ENCODE measurements at places on chromosomes 12 and 14.

- no peak for DNase-seq
These were observed 236.6 kb downstream of the SEC23A start for GRCh38 chr14:38866461-38866860.

DNA sequence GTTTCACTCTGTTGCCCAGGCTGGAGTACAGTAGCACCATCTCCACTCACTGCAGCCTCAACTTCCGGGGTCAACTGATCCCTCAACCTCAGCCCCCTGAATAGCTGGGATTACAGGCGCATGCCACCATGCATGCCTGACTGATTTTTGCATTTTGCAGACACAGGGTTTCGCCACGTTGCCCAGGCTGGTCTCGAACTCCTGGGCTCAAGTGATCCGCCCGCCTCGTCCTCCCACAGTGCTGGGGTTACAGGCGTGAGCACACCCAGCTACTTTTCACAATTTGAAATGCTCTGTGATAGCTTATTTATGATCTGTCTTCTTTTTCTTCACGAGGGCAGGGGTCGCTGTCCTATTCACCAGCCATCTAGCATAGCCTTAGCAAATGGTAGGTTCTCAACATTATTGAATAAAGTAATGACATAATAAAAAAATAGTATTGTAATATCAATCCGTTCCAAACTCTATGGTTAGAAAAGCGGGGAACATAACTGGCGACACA, 477 bp upstream of the DDX47 start:
- DNase-seq = no peak

DNA sequence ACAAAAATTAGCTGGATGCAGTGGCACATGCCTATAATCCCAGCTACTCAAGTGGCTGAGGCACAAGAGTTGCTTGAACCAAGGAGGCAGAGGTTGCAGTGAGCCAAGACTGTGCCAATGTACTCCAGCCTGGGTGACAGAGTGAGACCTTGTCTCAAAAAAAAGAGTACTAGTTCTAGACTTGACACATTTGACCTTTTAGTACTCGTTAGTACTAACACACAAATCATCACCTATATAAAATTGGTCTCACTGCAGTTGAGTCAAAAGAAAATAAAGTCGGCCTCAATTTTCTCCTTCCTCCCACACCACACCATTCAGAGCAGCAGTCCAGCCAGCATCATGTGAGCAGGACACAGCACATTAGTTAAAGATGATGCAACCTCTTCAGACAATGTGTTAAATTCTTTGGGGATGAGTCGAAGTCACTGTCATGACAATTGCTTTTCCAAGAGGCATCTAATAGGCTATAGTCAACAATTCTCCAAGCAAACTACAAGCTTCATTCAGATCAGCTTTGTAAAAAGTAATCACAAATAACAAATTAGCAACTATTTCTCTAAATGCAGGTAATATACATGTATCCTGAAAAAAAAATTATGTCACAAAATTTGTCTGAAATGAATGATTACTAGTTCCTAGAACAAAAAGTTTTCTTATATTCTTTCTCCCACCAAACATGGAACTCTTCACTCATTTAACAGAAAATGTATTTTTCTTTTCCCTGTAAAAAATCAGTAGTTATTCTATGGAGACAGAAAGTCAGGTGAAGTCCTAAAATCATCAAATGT, 55.6 kb downstream of the CLIP1 start:
- DNase-seq = no peak

GRCh38 chr12:24494401-24494800, 454.5 kb downstream of the BCAT1 start:
- DNase-seq = no peak

DNA sequence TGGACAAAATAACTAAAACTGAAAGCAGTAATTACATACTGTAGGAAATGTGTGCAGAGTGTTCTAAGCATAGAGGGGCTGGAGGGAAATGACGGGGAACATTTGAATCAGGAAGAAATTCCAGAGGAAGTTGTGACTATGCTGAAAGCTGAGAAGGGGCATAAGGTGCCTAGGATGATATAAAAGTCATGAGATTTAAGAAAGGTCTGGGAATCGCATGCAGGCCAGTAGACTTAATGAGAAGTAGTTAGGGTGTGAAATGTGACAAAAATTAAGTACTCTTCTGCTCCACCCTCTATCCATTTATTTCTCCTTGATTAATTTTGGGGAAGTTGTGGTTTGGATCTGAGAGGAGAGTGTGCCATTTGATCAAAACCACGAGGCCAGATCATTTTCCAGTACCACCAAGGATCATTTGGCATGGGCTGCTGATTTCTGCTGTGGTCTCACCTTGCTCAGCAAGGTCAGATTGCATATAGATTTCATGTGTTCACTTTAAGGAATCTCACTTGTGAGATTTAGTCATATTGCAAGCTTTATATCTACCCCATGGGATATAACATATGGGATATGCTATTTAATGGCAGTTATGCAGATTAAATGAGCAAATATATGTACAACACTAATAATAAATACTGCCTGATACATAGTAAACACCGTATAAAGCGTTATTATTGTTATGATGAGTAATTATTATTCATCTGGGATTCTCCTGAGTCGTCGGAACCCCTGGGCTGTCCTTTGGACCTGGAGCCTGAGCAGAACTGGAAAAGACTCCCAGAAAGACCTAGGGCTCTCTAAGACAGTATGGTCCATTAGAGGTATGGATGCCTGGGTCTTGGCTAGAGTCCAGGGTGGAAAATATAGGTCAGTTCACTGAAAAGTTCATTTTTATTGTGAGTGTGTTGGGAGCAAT, 72.3 kb downstream of the SRGAP1 start:
- DNase-seq = no peak

GRCh38 chr12:1398673-1399072, 195.7 kb downstream of the FBXL14 start:
- DNase-seq = no peak

DNA sequence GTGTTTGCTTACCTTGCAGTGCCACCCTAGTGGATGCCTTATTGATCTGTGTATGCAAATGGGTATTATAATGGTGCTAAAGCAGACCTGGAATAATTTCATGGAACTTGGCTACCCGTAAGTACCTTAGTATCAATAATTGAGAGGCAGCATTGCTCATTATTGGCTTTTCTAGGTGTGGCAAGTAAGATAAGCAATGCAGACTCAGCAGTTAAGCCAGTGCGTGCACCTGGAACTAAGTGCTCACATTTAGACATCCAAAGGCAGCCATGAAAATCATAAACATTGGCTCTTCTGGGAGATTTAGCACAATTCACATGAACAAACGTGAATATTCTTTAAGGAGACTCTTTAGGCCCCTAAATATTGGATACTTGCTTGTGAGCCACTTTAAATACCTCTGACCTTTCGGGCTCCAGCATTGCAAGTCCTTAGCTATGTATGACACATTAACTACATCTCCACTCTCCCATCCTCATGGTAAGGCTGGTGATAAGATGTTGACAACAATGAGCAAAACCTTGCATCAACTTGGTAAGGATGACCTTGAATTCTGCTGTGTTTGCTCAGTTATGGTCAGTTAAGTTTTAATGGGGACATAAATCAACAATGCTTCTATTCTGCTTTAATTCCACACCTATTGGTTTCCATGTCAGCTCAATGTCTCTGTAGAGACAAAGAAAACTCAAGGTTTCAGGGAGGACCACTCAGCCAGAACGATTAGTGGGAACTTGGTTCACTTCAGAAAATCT, 112.0 kb downstream of the SLC5A8 start:
- DNase-seq = no peak

- DNase-seq = no peak
These were observed 55.7 kb downstream of the TRPV4 start for GRCh38 chr12:109777544-109777943.

- DNase-seq = no peak
These were observed 20.1 kb downstream of the DENND5B start for GRCh38 chr12:31570880-31571279.

DNA sequence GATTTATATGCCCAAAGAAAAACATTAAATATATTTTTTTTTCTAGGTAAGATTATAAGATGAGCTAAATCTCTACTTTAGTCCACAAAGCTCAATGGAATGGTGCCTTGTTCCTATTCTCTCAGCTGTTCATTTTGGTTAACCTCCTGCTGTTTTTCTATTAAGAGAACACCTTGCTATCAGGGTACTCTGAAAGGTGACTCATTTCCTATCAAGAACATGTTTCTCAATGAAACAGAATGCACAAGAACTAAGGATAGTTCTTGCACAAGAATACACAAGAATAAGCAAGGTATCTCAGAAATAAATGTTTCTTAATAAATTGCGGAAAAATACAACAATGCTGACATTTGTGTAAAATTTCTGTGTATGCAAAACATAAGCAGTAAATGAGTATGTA, 14.1 kb downstream of the ABCD2 start:
- DNase-seq = no peak

GRCh38 chr12:118790578-118790977, 190.8 kb upstream of the SRRM4 start:
- DNase-seq = no peak

DNA sequence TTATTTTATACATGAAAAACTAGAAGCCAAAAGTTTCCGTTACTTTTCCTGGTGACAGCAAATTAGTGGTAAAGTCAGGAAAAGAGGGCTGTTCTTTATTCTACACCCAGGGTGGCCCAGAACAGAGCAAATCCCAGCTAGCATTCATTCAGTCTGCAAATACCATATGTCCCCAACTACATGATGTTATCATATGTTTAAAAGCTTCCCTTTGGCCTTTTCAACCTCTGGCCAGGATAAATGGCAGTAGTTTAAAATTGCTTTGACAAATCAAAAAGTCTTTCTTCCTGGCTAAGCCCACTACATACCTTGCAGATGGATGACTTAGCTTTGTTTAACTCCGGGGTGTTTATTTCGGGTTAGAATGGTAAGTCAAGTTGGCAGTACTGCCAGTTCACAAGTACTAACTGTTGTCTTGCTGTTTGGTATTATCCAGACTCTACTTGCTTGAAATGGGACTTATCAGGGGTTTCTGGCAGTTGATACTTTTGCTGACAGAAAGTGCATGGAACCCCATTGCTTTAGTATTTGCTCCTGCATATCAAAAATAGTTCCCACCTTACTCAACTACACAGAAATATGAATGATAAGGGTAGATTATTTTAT, 69.7 kb downstream of the PKP2 start:
- DNase-seq = no peak

DNA sequence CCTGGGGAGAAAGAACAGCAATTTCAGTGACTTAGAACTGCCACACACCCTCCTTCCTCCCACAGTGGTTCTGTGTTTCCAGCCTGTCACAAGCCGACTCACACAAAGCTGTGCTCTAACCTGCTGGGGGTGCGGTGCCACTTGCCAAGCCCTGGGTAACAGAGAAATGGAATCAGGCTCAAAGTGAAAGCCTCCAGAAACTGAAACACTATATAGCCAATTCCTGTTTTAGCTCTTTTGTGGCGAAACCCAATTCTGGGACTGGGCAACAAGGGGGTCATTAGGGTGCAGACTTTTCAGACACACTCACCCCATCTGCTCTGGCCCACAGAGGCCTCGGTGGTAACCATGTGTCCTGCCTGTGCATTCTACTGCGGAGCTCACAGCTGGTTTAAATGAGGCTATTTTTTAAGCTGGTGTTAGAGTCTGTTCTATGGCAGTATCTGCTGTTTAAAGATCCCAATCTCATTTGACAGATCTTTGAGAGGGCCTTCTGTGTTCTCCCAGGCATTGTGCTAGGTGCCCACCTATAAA, 15.2 kb upstream of the ACTR6 start:
- DNase-seq = no peak

GRCh38 chr14:105918496-105919262, 392.3 kb downstream of the TMEM121 start:
- no peak for DNase-seq

GRCh38 chr14:20631023-20631879, 10.2 kb downstream of the OR6S1 start:
- no peak for DNase-seq

DNA sequence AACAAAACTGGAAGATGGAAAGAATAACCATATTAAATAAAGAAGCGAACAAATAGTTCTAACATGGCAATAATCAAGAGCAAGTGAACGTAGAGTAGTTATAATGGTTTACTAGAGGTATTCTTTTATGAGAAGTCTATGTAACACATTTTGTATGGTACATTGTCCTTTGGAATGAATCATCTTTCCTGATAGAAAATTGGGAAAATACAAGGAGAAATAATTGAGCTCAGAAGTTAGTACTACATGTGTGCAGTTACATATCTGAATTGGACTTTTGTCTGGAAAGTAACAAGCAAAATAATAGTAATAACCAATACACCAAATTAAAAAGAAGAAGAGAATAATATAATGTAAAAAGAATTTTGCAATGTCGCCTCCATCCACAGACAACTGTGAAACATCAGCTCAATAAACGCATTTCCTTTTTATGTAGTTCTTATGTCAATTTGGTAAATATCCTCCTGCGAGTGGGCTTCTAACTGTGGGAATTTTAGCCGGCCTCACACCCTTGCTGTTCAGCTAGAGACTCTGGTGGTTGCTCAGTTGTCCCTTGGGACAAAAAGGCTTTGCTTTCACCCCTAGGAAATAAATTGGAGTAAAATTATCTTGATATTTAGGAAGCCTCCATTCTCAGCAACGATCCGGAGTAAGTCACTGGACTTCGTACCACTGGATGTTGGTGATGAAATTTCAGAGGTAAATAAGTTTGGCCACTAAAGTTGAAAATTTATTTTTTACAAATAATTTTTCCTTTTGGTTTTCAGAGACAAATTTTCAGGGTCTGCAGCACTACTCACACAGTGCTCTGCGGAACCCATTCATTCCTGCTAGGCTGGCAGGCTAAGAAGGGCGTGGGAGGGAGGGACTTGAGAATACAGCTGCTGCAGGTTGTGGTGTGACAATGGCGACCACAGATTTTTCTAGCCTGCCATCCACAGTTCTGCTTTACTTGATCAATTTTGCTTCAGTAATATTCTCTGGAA, 1.1 kb upstream of the TUBA1A start:
- no peak for DNase-seq

GRCh38 chr12:76559400-76560085, at the start of gene OSBPL8:
Gene OSBPL8 (minus strand): TSS chr12:76559771. CDS start chr12:76487551, 72,220 bp downstream.
- peak; percentile 98 for DNase-seq

DNA sequence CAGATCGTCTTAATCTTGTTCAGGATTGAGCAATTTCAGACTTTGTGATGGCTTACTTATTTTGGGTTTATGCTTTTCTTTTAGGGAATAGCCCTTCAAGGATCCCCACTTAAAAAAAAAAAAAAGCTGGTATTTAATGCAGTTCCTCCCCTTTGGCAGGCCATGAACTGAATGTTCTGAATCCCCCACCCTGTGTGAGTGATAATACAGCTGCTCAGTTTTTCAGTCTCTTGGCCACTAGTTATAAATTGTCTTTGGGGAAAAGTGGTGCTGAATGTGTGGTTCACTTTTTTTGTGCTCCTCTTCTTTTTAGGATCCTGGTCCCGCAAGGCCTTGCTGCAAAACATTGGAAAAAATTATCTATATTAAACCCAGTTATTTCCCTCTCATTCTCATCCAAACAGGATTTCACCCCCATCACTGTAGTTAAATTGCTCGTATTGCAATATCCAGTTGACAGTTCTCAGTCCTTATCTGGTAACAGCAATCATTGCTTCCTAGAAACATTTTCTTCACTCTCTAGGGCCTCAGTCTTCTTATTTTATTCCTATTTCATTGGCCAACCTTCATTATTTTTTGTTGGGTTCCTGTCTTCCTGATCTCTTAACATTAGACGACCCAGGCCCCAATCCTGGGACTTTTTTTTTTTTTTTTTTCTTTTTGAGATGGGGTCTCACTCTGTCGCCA, 73.1 kb upstream of the PAWR start:
- DNase-seq = no peak
